ENCODE measurements at places on chromosomes 16 and 17.

- no peak for DNase-seq
Measured at GRCh38 chr17:35708951-35709350, 22.5 kb upstream of the RASL10B start.

- DNase-seq: no peak
Measured at GRCh38 chr17:74449773-74450172, 16.7 kb upstream of the CD300A start.

DNA sequence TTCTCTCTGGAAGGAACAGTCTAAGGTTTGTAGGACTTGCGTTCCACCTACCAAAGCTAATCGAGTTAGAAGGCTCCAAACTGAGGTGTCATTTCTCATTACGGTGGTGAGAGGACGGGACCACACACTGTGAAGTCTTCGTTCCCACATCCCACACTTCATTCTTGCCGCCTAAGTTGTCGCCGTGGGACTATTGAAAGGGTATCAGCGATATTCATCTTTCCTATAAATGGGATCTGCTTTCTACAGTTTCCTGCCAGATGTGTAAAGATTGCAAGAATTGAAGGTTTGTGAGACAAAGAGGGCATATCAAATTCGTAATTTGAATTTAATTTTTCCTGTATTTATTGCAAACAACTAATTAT, 608 bp upstream of the TRIM37 start:
- DNase-seq: no peak

DNA sequence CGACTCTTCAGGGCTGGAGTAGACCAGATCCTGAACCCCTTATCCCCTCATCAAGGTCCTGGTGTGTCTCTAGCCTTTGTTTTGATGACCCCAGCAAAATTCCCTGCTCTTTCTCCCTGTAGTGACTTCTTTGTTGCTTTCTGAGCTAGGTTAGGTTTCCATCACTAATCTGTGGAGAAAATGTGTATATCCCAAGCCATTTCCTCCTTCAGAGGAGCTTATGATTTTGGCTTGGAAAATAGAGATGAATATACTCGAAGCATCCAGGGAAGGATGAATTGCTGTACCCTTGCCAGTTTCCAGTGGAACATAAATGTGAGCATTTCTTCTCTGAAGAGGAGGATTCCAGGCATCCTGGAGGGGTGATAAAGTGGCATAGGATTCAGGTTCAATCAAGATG, 55.8 kb downstream of the KSR1 start:
- DNase-seq: no peak

- DNase-seq: no peak
Measured at GRCh38 chr16:81860287-81861266, 81.5 kb downstream of the PLCG2 start.

DNA sequence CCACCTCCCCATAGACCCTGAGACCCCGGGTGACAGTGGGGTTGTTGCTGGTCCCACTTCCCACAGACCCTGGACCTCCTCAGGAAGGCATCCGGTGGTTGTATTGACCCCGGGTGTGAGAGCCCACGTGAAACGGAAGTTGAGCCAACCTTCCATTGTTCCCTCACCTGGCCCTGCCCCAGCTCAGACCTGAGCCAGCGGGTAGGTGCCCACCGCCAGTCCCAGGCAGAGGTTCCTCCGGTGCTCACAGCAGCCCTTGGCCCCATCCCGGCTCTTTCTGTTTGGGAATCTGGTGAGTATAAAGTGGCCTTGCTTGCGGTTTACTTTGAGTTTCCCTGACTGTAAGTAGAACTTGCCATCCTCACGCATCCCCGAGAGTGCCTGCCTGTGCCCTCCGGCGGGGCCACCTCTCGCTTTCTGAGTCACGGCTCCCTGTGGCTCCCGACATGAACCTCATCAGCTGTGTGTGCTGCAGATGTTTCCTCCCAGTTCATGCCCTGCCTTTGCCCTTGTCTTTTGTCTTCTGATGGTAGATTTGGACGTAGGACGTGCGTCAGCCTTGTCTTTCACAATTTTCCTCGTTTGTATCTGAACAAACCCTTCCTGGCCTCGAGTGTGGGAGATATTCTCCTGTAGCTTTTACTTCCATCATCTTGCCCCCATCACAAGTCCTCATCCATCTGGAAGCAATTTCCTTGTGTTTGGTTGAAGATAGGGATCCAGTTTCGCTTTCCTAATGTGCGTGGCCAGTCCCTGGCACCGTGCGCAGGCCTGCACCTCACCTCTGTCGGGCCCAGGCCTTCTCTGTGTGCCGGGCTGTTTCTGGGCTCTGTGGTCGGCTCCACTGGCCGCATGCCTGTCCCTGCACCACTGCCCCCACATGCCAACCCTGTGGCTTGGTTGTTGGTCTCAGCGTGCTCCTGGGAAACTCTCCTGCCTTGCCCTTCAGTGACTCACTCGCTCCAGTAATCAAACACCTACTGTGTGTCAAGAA, 76.0 kb downstream of the METRNL start:
- no peak for DNase-seq

GRCh38 chr16:22141767-22142166, 20.5 kb upstream of the SDR42E2 start:
- no peak for DNase-seq

- DNase-seq: no peak
Measured at GRCh38 chr17:45828171-45828570, 16.5 kb upstream of the SPPL2C start.

DNA sequence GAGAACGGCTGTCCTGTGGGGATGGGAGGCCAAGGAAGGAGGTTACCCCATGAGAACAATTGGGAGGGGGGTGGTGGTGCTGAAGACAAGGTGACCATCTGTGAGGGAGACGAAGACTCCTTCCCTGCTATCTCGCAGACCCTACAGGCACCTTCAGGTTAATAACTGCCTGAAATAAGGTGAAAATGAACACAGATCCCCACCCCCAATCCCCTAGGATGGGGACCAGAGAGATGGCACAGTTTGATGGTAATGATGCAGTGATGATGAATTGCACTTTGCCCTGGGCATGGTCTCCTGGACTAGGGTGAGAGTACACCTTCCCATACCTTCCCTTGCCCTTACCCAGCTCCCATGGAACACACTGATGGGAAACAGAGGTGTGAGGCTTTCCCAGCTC, 1.4 kb upstream of the NAE1 start:
- no peak for DNase-seq

DNA sequence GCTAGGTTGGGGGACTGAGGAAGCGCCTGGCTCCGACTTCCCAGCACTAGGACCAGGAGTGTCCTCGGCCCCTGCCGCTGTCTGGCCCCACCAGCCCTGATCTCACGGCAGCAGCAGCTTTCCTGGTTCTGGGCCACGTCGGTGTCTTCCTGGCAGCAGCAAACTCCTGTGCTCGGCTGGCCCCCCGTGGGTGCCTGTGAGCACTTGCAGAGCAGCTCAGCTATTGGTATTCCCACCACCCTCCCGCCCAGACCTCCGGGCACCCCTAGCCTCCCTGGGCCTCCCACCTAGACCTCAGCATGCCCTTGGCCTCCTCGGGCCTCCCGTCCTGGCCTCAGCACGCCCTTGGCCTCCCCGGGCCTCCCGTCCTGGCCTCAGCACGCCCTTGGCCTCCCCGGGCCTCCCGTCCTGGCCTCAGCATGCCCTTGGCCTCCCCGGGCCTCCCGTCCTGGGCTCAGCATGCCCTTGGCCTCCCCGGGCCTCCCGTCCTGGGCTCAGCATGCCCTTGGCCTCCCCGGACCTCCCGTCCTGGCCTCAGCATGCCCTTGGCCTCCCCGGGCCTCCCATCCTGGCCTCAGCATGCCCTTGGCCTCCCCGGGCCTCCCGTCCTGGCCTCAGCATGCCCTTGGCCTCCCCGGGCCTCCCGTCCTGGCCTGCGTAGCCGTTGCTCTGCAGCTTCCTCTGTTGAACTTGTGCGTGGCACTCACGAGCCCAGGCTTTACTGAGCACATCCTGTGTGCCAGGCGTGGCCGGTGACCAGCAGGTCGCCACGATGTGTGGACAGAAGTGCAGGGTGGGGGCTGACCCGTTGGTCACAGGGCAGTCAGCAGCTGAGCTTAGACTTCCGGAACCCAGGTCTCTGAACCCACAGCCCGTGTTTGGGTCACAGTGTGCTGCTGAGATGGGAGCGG, 51.8 kb upstream of the ACSF3 start:
- peak; percentile 74 for DNase-seq

DNA sequence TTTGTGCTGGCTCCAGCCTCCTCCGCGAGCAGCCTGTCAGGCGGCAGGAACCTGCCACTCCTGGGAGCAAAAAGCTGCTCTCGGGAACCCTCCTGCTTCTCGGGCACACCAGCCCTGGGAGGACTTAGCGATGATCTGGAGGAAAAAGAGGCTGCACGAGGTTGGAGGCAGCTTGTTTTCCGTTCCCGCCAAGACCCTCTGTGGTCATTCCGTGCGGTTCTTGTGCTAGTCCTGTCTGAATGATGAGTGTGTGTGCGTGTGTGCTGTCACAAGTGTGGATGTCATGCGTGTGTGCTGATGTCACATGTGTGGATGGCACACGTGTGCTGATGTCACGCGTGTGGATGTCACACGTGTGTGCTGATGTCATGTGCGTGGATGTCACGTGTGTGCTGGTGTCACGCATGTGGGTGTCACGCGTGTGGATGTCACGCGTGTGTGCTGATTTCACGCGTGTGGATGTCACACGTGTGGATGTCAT, 150.0 kb downstream of the NPIPB11 start:
- DNase-seq: no peak

GRCh38 chr16:87700406-87701077, 65.2 kb downstream of the KLHDC4 start:
- no peak for DNase-seq

DNA sequence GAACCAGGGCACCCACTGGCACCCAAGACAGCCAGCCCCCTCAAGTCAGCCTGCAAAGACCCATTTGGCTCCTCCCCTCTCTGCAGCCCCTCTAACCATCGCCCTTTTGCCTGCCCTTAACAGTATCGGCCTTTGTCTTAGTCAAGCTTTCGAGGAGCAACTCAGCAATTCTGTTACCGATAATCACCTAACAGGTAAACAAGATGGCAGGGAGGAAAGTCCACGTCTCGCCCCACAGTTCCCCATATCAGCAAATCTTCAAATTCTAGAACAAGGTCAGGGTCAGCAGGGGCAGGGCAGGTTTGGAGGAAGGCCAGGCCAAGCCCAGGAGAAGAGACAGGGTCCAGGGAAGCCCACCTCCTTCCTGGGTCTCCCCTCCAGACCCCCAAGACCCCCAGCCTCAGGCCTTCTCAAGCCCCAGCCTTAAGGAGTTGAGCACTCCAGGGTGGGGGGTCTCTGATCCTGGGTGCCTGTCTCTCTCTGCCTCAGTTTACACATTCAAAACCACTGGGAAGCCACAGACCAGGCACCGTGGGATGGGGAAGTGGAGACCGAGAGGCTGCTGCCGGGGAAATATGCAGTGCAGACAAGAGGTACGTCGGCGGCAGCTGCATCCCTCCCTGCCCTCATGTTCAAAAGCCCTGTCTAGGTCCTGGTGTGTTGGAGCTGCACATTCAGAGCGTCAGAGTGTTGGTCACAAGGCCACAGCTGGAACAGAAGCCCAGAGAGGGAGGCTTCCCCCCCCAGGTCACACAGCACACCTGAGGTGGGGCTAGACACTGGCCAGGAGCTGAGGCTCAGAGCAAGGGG, 3.9 kb upstream of the OSGIN1 start:
- no peak for DNase-seq

DNA sequence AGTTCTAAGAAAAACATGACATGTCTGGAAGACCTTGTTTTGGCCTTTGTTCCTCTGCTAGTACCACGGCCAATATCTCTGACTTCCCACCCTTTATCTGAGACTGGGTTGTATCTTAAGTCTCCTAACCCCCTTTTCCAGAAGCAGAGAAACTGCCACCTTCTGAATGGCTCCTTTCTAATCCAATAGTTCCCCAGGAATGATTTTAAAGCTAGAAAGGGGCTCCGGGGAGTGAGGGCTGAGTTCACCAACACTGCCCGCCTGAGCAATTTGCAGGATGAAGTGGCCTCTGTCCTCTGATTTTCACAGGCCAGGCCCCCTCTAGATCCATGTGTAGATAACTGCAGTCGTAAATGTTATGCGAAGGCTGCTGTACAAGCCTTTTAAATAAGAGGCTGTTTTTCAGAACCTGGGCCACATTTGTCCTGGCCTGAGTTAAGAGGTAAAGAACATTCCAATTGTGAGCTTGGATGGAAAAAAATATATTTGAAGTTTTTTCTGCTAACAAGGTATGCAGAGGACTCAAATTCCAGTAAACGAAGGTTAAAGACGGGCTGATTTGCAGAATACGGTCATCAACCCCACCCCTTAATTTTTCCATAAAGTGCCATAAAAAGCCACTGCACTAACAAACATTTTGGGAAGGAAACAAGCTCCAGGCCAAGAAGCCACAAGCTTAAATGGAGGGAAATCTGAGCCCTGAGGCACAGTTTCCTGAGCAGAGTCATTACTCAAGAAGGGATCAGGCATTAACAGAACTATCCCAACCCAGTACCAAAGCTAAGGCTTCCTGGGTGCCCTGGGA, 117.0 kb upstream of the MAF start:
- DNase-seq: no peak

DNA sequence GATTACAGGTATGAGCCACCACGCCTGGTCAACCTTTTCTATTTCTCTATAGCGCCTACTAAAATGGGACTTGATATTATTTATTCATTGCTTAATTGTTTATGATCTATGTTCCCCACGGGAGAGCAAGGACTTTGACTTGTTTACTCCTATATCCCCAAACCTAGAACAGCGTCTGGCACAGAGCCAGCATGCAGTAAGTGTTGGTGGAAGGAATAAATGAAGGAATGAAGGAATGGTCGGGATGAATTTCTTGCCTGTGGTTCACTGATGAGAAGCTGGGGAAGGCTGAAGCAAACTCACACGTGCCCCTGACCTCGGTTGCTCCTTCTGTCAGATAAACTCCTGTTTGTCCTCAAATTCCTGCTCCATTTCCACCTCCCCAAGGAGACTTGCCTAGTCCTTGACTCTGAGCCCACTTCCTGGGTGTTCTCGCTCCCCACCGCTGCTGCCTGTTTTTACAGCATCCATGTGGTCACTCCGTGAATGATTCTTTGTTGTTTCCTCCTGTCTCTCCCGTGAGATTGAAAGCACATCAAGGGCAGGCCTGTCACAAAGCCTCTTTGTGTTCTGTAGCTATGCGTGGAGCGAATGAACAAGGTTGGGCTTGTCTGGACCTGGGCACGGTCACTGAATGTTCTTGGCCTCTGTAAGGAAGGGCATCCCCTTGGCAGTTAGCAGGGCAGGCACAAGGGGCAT, 17.3 kb downstream of the C17orf100 start:
- peak; percentile 39 for DNase-seq

DNA sequence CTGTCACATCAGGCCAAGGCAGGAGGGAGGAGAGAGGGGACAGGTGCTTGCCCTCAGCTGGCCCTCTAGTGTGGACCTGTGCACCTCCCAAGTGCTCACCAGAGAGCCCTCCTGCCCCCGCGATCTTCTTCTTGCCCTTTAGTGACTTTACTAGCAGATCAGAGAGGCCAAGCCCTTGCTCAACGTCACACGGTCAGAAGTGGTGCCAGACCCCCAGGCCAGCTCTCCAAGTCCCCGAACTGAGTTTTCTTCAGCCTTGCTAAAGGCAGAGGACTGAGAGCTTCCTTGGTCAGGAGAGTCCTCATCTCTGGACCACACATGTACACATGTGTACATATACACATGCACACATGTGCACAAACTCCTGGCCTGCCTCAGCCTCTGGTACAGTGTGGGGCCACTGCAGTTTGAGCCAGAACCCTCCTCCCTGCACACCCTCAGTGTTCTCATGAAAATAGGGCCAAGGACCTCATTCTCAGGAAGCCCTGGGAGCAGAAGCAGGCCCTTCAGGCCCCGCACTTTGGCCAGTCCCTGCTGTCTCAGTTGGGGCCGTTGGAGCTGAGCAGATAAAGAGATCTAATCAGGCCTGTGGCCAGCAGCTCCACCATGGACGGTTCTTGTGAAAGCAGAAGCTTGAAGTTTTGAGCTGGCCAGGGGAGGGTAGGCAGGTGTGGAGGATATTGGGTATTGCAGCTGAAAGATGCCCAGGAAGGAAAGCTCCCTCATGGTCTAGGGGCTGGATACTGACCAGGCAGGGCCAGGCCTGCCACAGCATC, 7.4 kb upstream of the EPX start:
- DNase-seq: no peak

GRCh38 chr16:80599466-80599865, 58.7 kb downstream of the DYNLRB2 start:
- no peak for DNase-seq
